ENCODE measurements at places on chromosomes 5 and 9.

- no peak for DNase-seq
Measured at GRCh38 chr5:37900692-37901091, 60.9 kb upstream of the GDNF start.

- no peak for DNase-seq
Measured at GRCh38 chr9:79477955-79478771, 93.6 kb upstream of the TLE4 start.

DNA sequence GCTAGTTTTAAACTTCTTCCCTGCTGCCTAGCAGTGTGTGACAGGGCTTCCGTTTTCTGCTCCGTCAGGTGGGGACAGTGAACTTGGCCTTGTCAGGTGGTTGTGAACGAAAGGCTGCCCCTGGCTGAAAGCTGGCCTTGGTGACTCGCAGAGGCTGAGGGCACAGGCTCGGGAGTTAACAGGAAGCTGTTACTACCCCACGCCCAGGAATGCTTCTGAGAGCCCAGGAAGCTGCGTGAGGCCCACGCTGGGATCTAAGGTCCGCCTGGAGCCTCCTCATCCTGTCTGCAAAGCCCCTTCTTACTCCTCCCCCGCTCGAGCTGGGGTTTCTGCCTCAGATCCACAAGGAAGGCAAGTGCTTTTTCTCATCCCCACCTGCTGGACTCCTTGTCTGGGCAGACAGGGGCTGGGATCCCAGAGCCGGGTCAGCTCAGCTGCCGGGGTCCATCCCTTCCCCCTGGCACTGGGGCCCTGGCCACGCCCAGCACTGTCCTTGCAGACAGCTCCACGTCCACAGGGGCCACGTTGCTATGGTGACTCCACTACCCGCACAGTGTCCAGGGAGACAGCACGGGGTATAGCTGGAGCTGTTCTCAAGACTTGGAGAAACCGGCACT lies 124.7 kb upstream of the TBC1D2 start:
- DNase-seq = no peak

- DNase-seq = no peak
Measured at GRCh38 chr9:122883125-122883524, 22.0 kb downstream of the RC3H2 start.

DNA sequence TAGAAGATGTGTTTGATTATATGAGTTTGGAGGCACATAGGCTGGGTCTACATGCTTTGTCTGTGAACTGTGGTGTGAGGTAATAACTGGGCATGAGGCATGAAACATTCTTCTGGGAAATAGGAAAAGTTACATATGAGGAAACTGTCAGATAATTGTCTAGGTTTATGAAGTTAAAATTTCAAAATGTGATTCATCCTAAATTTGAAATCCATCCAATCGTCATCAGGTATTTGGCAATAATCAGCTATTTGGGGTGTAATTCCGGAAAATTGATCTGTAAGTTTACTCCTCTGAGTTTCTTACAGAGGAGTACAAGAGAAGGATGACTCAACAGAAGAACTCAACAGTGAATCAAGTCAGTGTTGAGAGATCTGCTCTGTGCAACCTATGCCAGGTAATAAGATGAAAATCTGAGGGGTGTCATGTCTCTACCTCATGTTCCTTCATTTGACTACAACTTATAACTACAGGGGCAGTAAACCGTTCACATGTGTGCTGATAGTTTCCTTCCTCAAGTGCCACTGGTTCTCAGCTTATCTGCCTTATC lies 1171.6 kb upstream of the CDH18 start:
- DNase-seq = no peak

- DNase-seq = no peak
Measured at GRCh38 chr9:36597412-36598178, 24.9 kb downstream of the MELK start.

DNA sequence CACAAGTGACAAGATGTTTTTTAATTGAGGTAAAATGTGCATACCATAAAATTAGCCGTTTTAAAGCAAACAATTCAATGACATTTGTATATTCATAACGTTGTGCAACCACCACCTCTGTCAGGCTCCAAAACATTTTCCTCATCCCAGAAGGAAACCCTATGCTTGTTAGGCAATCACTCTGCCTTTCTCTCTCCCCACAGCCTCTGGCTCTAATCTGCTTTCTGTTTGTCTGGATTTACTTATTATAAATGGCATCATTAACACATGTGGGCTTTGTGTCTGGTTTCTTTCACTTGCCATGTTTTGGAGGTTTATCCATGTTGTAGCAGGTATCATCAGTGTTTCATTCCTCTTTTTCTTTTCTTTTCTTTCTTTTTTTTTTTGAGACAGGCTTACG lies 1.4 kb upstream of the N4BP3 start:
- no peak for DNase-seq

DNA sequence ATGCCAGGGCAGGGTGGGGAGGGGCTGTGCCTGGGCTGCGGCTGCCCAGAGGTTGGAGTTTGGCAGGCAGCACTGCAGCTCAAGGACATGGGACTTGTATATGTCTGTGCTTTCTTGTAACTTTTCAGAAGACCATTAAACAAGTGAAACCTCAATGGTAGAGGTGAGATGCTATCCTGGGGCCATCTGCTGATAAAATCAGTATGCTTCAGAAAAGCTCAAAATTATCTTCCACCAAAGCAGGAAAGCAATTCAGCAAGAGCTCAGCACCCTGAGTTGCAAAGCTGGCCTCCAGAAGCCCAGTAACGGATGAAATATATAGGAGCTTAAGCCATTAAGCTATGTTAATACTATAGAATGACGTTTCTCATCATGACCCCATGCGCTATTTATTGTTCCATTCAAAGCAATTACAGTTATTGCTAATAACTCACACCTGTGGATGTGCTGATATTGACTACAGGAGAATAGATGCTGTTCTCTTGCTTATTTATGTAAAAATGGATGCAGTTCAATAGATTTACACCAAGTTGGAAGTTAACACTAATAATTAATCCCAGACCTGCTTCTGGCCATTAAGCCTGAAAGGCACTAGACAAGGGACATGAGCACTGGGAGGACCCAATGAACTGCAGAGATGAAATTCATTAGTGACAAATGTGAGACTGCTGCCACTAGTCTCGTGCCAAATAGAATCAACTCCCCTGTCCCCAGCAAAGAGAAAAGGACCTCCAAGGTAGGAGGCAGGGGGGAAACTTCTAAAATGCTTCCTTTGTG lies 316.3 kb upstream of the PANK3 start:
- DNase-seq = no peak

DNA sequence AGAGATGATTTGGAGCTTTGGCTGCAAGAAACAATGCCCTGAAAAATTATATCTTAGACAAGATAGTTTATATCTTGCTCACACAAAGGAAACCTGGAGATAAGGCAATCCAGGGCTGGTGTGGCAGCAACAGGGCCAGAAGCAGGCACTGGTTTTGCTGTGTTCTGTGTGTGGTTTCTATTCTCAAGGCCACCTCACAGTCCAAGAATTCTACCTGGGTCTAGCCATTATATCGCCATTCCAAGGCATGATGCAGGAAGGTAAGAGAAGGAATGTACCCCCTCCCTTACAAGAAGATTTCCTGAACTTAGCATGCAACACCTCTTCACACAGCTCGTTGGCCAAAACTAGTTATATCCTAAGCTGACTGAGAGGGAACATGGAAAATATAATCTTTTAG lies 74.5 kb upstream of the MEGF10 start:
- DNase-seq = no peak

- DNase-seq = no peak
Measured at GRCh38 chr5:56208681-56209080, 24.4 kb downstream of the ANKRD55 start.

GRCh38 chr5:79507251-79508205 lies 6.4 kb downstream of the HOMER1 start:
- no peak for DNase-seq

- no peak for DNase-seq
Measured at GRCh38 chr9:99411068-99411467, 189.0 kb downstream of the SEC61B start.

GRCh38 chr5:109399092-109399759 lies 10.5 kb downstream of the PJA2 start:
- DNase-seq = no peak

DNA sequence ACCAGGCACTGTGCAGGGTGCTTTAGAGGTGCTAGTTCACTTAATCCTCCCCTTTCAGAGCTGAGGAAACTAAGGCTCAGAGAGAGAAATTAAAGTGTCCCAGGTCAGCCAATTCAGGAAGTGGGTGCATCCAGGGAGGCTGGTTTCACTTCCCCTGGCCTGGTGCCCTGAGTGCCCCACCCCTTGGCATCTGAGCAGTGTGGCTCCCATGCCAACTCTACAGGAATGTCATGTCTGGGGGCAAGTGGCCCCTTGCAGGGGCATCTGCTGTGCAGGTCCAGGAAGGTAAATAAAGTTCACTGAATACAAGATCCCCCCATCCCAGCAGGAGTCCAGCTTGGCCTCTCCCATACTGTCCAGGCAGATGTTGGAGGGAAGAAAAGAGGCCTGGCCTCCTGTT lies 4.4 kb upstream of the N4BP3 start:
- no peak for DNase-seq

DNA sequence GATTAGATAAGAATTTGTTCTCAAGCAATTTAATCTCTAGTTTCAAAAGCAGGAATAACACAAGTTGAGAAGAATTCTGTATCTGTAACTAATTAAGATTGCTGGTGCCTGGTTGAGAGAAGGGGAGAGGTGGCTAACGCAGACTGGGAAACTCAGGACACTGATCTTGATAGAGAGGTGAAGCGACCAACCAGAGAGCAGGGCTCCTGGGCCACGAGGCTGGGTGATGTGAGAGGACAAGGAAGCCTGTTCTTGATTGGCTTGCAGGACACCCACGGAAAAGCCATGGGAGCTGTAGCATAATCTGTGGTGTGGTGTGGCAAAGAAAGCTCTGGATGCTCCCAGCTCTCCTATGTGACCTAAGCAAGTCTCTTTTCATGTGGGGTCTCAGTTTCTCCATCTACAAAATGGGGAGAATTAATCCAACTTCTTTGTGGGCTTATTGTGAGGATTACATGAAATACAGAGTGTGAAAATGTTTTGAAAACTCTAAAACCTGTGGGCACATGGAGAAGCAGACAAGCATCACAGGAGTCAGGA lies 594.1 kb upstream of the BRINP1 start:
- DNase-seq = no peak

DNA sequence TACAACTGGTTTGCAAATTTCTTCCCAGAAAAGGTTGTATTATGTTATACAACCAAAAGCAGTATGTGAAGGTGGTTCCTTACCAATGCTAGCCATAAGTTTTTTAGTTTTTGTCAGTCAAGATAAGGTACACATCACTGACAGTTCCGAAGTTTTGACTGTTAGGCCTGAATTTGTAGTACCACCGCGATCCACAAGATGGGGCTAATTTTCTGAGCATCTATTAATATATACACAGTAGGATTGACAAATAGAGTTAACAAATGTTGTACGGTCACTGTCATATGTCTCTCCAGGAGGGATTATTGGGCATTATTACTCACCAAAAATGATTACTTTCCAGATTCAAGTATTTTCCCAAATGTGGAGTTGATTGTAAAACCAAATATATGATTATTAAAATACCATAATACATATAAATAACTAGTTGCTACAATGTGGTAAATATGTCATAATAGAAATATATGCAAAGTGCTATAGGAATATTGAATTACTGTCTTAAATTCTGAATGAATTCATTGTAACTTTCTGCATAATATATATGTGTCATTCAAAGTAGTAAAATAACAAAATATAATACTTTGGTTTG lies 28.4 kb upstream of the LRRC19 start:
- DNase-seq = no peak

DNA sequence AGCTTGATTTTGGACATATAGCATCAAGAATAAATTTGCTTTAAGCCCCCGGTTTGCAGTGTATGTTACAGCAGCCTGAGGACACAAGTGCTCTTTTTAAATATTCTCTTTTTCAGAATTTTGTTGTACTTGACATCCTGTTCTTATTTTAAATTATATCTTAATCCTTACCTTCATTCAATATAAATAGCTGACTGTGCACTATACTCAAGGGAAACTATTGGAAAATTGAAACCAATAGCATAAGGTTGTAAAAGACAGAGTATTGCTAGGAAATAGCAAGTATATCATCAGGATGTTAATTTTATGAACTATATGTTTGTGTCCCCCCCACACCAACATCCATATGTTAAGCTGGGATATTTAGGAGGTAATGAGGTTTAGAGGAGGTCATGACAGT lies 120.4 kb upstream of the CDH10 start:
- no peak for DNase-seq

DNA sequence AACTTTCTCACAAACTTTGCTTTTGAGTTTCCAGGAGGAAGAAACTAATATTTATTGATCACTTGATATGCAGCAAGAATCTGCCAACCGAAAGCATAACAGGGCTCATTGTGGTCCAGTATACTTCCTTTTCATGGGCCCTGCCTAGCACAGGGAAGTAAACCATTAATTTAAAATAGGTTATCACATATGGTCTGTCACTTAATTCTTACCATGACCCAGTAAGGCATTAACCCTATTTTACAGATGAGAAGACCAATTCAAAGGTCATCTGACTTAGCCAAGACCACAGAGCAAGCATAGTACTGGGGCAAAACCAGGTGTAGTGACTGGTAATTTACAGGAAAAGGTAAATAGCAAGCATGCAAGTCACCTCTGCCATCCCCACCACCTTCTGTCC lies 336.9 kb upstream of the DMAC1 start:
- no peak for DNase-seq

DNA sequence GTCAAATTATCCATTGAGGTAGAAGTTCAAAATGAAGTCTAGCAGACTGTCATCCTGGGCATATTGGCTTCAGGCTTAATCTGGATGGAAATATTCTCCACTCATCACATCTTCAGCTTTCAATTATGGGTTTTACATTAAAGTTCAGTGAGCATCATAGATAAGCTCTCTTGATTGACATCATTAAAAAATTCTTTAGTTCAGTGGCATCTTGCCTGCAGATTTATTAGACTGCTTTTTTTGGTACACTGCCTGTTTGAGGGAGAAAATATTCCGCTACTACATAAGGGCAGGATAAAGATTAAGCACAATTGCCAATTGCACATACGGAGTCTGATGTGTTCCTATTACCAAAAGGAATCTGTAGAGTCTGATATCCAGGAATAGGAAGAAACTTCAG lies 2353.8 kb downstream of the MAT2B start:
- DNase-seq = no peak

DNA sequence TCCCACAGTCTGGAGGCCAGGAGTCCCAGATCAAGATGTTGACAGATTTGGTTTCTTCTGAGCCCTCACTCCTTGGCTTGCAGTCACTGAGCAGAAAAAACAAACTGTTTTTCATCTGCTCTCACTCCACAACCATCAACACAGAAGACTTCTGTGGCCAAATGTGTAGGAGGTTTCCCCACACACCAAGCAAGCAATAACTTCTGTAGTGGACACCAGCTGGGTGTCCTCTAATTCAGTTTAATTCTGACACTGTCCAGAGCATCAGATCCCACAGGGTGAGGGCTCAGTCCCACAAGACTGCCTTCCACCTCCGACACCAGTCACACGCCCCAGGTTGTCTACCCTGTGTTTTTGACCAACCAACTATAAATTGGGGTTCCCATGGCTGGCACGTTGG lies 209.9 kb downstream of the AOPEP start:
- no peak for DNase-seq

GRCh38 chr5:163894645-163895044 lies 389.2 kb downstream of the MAT2B start:
- no peak for DNase-seq

Measured in esophagus squamous epithelium (tissue), 5 donors.